ENCODE measurements at places on chromosomes 6 and 20. TPM values are rescaled to one million over a fixed set of nuclear protein-coding genes. Genes with fewer than 3 reads are reported as not detected.

- DNase-seq: no peak
These were observed 158.8 kb downstream of the DST start for GRCh38 chr6:56483929-56484328.

GRCh38 chr6:72212686-72213085 is 326.3 kb downstream of the RIMS1 start:
- peak; percentile 99 for DNase-seq

- no peak for DNase-seq
These were observed 102.5 kb downstream of the NOL4L start for GRCh38 chr20:32482442-32483261.

FAM110A gene
- total RNA-seq: 9.5 TPM

CCDC170 gene
- total RNA-seq: not detected

All from G401 (cell line).